Kidney capillary endothelial cell (primary cell): ENCODE measurements at places on chromosomes 5 and 9.
A peak's percentile ranks its signal among the peaks of the same experiment; 100 is the strongest.

DNA sequence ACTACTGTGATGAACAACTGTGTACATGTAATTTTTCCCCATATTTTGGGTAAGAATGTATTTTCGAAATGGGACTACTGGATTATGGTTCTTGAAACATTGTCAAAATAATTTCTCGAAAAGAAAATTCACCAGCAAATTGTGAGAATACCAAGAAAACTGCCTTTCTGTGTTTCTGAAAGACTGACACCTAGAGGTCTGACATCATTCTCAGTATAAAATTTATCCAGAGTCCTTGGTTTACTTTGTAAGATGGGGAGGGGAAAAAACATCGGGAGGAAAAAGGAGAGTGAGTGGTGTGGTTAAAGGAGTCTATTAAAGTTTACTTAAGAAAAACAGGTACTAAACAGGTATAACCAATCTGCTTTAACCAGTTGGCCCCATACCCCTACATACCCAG, 149.2 kb downstream of the CEP120 start:
- DNase-seq: no peak

DNA sequence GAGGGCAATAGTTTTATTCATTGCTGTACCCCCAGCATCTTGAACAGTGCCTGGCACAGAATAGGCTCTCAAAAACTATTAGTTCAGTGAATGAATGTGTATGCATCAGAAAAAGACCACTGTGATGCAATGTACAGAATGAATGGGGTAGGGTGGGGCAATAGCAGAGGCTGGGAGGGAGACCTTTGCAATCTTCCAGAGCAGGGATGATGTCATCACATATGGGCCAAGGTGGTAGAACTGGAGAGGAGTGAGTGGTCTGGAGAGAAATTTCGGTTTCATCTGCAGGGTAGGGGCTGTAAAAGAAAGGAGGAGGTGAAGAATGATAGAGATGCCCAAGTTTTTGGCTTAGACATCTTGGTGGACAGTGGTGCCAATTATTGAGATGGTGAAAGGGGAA, 23.4 kb upstream of the ARAP3 start:
- DNase-seq: no peak

DNA sequence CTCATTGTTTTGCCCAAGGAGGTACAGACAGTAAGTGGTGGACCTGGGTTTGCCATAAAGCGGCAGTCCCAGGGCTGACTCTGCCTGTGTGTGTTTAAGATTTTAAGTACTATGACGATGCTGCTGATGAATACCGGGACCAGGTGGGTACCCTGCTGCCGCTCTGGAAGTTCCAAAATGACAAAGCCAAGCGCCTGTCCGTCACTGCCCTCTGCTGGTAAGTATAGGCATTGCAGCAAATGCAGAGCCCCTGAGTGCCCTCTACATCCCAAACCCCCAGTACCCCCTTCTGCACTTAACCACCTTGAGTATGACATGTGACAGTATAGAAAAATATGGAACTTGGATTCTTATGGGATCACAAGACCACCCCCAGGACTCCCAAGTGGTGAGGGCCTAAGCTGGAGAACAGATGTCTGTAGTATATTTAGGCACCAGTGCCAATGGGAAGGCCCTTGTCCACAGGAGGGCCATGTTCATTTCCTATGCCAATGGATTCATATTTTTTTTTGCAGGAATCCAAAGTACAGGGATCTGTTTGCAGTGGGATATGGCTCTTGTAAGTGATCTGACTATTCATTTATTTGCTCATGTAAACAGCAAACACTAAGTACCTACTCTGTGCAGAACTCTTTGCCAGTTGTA, 22.0 kb downstream of the ENHO start:
- peak; percentile 53 for DNase-seq

- DNase-seq: no peak
These were observed 96.4 kb downstream of the PSAT1 start for GRCh38 chr9:78393340-78393739.

GRCh38 chr5:31992377-31992776, 181.7 kb downstream of the GOLPH3 start:
- DNase-seq: no peak

DNA sequence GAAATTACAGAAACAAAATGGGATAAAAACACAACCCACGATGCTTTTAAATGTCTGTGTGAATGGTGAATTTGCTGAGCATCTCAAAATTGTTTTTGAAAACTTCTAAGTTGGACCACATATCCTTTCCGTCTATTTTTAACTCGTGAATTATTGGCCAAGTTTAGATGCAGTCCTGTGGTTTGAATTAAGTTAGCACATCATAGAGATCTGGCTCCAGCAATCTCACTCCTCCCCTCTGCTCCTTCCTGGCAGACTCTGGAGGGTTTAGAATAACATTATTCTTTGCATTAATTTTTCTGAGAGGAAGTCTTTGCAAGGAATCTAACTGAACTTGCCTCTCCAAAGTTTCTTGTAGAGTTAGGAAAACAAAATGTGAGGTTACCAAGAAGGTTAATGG, 14.5 kb upstream of the ANKRD55 start:
- no peak for DNase-seq

GRCh38 chr9:94065535-94065961, 18.7 kb upstream of the PTPDC1 start:
- peak; percentile 82 for DNase-seq

- no peak for DNase-seq
These were observed 192.2 kb downstream of the TENT4A start for GRCh38 chr5:6905423-6905822.

DNA sequence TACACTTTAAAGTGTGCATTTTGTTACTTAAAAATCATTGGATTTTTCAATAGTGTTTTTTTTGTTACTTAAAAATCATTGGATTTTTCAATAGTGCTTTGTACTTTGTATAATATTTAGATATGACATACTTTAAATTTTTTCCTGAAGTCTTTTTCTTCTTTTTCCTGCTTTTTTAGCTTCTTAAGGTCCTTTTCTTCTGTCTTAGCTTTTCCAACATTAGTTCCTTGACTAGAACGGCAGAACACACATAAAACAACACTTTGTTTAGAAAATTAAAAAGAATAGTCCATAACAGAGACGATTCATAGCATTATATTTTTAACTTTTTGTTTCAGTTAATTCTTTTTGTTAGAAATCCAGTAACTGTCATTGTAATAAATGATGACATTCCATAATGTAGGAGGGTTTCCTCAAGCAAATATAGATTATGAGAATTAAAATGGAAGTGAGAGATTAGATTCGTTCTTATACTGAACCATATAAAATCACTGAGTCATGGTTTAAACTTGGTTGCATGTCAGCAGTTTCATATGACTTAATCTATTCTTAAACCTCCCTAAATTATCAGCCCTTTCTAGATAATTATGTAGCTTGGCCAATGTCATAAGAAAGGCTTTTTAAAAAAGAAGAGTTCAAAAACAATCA, 45.3 kb upstream of the RICTOR start:
- DNase-seq: no peak

- DNase-seq: no peak
These were observed 155.3 kb downstream of the MACROH2A1 start for GRCh38 chr5:135243556-135244285.

- DNase-seq: no peak
These were observed 13.8 kb downstream of the DNAH5 start for GRCh38 chr5:13930541-13931171.

GRCh38 chr5:1763960-1764605, 35.6 kb downstream of the MRPL36 start:
- DNase-seq: no peak

- no peak for DNase-seq
These were observed 122.9 kb upstream of the GRAMD2B start for GRCh38 chr5:126300293-126300692.

- no peak for DNase-seq
These were observed 45.0 kb downstream of the PCDHGC5 start for GRCh38 chr5:141533897-141534296.

GRCh38 chr5:99866740-99867139, 668.4 kb upstream of the FAM174A start:
- no peak for DNase-seq

- no peak for DNase-seq
These were observed 224.9 kb downstream of the EBF1 start for GRCh38 chr5:158874792-158875191.

- no peak for DNase-seq
These were observed 100.3 kb downstream of the PJA2 start for GRCh38 chr5:109309326-109310063.

DNA sequence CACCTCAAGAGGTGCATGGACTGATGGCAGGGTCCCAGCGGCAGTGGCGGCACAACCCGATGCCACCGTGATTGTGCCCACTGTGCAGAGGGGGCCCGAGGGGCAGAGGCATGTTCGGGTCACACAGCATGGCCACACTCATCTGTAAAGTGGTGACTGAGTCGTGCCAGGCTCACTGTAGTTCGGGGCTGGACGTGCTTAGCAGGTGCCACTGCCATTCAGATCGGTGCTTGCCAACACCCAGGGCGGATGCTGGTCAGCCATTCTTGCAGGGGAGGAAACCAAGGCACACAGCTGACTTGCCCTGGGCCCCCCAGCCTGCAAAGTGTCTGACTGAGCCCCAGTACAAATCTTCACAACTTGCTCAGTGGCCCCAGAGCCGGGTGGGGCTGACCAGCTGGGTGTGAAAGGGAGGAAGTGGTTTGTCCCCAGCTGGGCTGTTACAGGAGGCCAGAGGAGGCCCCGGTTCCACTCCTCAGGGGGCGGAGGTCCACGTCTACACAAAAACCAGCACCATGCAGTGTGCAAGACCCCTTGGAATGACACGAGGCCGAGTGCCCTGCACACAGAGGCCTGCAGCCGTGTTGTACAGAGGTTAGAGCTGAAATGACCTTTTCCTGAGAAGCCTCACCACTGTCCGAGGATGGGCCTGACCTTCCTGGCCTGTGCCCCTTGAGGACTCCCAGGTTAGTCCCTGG, 17.9 kb downstream of the FGD3 start:
- DNase-seq: no peak

DNA sequence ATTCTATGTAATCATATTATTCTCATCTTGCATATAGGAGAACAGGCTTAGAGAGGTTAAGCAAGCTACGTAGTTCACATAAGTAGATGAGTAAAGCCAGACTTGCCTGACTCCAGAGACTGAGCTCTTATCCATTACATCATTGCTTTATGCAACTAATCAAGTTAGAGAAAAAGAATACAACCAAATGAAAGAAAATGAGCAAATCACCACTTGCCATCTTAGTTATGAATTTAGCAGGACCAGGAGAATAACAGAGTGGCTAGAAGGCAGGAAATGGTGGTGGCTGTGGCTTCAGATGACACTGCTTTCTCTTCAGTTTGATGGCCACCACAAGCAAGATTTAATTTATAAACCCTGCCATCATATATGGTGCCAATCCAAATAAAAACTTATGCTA, 26.6 kb downstream of the POC5 start:
- no peak for DNase-seq

GRCh38 chr5:1155191-1156032, 43.5 kb upstream of the SLC12A7 start:
- DNase-seq: no peak

GRCh38 chr9:20028192-20028848, 239.5 kb upstream of the SLC24A2 start:
- DNase-seq: peak; percentile 32

DNA sequence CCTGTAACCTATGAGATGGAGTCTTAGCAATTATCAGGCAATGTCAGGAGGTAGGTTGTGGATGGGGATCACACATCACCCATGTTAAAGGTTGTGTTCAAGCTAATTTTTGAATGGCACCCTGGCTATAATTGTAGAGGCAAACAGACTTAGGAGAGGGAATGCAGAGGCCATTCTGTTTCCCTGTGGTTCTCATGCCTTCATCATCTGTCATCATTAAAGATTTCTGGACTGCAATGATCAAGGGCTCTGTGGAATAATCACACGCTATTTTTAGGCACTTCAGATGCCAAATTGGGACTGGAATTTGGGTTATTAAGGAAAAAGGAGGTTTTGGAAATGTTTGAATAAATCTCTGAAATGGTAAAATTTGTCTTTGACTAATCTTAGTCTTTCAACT, 1065.4 kb downstream of the TAF11L14 start:
- DNase-seq: no peak

- DNase-seq: no peak
These were observed 33.8 kb downstream of the ZNF131 start for GRCh38 chr5:43154469-43154868.

DNA sequence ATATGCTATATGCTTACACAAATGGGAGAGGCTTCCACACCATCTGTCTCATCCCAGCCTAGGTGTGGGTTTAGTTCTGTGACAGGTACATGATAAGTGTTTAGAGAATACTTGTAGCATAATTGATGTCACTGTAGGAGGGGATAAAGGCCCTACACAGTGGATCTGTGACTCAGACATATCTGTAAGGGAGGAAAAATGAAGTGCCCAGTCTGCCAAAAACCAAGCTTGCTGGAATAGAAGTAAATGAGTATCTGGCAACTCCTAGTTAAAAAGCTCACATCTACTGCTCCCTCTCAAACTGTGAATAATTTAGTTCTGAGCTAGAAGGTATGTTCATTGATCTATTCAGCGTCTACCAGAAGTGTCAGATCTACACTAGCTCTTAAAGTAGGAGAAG, 38.9 kb upstream of the FAM174A start:
- DNase-seq: no peak

DNA sequence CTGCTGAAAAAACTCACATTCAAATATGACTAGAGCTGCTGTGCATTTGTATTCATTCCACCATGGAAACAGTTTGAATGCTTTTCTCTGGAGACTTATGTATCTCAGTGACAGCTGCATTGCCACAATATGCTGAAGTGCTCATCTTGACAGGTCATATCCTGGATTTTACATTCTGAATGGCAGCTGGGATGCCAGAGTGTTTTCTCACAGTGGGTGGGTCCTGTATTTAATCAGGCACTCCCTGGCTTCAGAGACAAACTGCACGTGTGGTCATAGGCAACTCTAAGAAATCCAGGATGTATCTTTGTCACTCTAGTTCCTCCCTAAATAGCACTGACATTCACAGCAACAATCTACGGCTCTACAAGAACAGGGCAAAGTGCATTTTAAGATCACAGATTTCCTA, 75.6 kb downstream of the ST8SIA4 start:
- DNase-seq: peak; percentile 85

GRCh38 chr9:133374612-133375115, 1.2 kb downstream of the SURF4 start:
- no peak for DNase-seq

DNA sequence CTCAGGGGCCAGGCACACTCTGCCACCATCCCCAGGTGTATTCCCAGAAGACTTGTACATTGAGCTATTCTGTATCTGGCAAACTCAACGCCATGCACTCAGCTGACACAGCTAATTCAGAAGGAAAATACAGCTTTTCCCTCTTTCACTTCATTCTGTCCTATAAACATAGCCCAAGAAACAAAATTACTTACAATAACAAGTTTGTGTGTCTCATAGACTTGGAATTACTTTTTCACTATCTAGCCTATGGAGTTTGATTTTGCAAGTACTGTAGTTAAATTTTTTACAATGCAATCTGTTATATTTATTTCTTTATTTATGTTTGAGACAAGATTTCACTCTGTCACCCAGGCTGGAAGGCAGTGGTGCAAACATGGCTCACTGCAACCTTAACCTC, 125.1 kb upstream of the KLF9 start:
- DNase-seq: no peak
